ENCODE measurements at places on chromosomes 4 and X. TPM values are rescaled to one million over a fixed set of nuclear protein-coding genes. Genes with fewer than 3 reads are reported as not detected.
A peak's percentile ranks its signal among the peaks of the same experiment; 100 is the strongest.

Gene TCEAL4
- 46.5 TPM for total RNA-seq

DNA sequence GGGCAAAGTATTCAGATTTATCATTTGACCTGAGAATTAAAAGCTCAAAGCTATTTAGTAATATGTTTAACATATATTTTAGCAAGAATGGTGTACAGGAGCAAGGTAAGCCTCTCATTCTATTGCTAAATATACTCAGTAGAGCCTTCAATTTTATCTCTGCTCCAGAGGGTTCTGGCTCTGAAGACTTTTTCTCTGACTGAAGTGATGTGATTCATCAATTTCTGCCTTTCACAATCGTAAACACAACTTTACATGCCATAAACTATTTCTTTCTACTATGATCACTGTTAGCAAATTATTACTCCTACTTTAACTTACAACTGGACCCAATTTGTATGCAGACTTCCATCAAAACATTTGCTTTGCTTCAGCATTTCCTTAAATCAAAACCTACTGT, 315.0 kb upstream of the NDST4 start:
- no peak overlapping the region for H3K4me3 ChIP-seq
- no peaks in the 10 kb centered on the region for H3K27me3 ChIP-seq
- DNase-seq: no peak
- H3K27ac ChIP-seq: no peak overlapping the region
- H3K4me1 ChIP-seq: no peaks in the 10 kb centered on the region

DNA sequence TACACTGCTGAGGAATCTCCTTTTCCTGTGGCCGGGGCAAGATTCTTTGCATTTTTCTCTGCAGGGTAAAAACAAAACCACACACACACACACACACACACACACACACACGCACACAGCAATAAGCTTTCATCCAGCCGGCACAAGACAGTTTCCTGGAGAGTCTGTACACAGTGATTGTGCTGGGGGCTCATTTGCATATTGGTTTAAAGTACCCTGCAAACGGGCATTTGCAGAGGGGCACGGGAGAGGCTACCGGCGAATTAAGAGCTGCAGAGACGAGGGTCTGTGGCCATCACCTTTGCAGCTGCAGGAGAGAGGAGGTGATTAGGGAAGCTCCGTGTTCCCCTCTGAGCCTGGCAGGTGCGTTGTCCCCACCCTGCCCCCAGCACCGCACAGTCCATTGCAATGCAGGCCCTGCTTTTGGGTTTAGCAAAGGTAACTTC, 219.9 kb downstream of the SHOX start:
- H3K4me3 ChIP-seq: no peak overlapping the region
- H3K4me1 ChIP-seq: peaks cover 16% of the 10 kb centered on the region

Gene IKBKG
- total RNA-seq: 20.3 TPM

GRCh38 chrX:130170752-130171445, 863 bp upstream of the RAB33A start:
- H3K4me1 ChIP-seq: peaks cover 42% of the 10 kb centered on the region
- peak overlapping the region; percentile 97 for H3K4me3 ChIP-seq
- H3K27ac ChIP-seq: peak overlapping the region; percentile 98
- H3K27me3 ChIP-seq: no peaks in the 10 kb centered on the region
- peak; percentile 57 for DNase-seq

DNA sequence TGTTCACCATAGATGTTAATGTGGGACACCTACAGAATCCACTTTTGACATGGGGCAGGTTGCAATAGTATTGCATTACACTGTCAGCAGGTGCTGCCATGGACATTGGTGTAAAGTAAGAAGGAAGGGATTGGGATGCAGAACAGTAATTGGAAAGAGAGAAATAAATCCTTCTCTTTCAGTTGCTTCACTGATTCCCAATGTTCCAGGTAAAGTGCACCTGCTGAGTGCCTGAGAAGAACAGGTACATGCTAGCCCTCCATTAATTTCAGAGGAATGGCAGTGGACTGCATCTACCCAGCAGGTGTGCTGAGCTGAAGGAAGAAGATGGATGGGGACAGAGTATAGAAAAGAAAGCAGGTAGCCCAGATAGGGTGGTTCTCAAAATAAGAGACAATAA, 248.5 kb downstream of the TENM3 start:
- H3K4me1 ChIP-seq: peaks cover 19% of the 10 kb centered on the region
- H3K27ac ChIP-seq: no peak overlapping the region
- H3K27me3 ChIP-seq: no peaks in the 10 kb centered on the region
- no peak for DNase-seq
- H3K4me3 ChIP-seq: no peak overlapping the region

Gene LPAR4
- 20.1 TPM for total RNA-seq

- H3K27me3 ChIP-seq: no peaks in the 10 kb centered on the region
- no peaks in the 10 kb centered on the region for H3K4me1 ChIP-seq
Observed at GRCh38 chrX:85140964-85141363, 102.6 kb downstream of the SATL1 start.

Gene CRLF2
- total RNA-seq: not detected

Gene CORIN
- 0.34 TPM for total RNA-seq

GRCh38 chr4:140138428-140138827, 15.6 kb downstream of the MAML3 start:
- no peaks in the 10 kb centered on the region for H3K27me3 ChIP-seq
- H3K27ac ChIP-seq: no peak overlapping the region
- no peak for DNase-seq
- H3K4me3 ChIP-seq: no peak overlapping the region

DNA sequence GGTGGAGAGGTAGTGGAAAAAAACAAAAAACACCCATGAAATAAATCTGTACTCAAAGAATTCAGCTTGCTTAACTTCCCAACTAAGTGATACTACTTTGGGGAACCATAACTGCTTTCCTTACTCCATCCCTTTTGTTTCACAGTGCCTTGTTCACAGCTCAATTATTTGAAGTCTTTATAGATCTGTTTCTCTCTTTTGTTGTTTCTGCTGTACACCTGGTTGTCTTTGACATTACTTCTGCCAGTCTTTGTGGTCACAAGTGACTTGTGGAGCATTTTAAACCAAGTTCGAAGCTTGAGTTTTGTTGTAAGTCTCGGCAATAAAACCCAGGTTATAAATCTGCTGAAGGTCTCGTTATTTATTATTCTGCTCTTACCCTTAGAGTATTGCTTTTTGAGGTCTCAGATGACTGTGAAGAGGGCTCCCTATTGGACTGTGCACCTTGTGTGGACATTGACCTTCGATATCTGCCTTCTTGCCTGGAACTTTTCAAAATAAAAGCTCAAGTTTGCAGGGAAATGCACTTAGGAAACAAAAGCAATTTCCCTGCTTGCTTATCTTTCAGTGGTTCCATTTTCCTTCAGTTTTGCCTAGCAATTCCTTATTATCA, 59.8 kb downstream of the ANK2 start:
- H3K4me3 ChIP-seq: no peak overlapping the region
- H3K4me1 ChIP-seq: peaks cover 42% of the 10 kb centered on the region
- H3K27me3 ChIP-seq: no peaks in the 10 kb centered on the region

DNA sequence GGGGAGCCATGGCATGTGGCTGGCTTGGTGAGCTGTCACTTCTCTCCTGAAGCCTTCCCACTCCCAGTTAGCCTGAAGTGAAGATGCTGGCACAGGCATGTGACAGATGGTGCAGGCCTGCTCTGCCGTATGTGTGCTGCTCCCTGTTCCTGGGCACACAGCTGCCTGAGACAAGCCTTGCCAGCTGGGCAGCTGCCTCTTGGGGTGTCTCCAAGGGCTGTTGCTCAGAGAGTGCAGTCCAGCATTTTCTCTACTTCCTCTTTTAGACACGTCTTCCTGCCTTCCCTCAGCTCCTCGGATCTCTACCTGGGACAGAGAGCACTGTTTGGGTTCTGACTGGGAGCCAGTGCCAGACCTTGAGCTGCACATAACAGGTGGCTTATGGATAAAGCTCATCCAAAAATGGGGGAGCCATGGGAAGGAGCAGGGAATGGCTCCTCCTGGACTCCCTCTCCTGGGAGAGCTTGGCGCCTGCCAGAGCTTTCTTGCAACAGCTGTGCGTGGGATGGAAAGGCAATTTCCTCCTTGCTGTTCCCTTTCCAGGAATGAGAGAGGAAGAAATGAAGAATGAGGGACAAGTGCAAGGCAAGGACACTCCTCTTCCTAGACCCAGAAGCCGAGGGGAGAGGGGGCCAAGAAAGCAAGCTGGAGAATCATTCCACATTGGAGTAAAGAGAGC, 132.9 kb downstream of the MSL3 start:
- no peaks in the 10 kb centered on the region for H3K4me1 ChIP-seq
- no peak for DNase-seq
- no peak overlapping the region for H3K4me3 ChIP-seq

Gene CXorf65
- total RNA-seq: not detected

Gene RTL9
- 0.37 TPM for total RNA-seq

- H3K27me3 ChIP-seq: peaks cover 25% of the 10 kb centered on the region
- DNase-seq: no peak
- H3K4me3 ChIP-seq: no peak overlapping the region
- H3K4me1 ChIP-seq: no peaks in the 10 kb centered on the region
- no peak overlapping the region for H3K27ac ChIP-seq
- H3K36me3 ChIP-seq: peaks cover 5% of the 10 kb centered on the region
Observed at GRCh38 chr4:52045028-52045427, 6.1 kb upstream of the SPATA18 start.

Gene ABCE1
- total RNA-seq: 88.6 TPM

Gene SLITRK2
- total RNA-seq: 8.8 TPM

Gene F8A2
- not detected for total RNA-seq

Gene UGT2A1
- not detected for total RNA-seq

DNA sequence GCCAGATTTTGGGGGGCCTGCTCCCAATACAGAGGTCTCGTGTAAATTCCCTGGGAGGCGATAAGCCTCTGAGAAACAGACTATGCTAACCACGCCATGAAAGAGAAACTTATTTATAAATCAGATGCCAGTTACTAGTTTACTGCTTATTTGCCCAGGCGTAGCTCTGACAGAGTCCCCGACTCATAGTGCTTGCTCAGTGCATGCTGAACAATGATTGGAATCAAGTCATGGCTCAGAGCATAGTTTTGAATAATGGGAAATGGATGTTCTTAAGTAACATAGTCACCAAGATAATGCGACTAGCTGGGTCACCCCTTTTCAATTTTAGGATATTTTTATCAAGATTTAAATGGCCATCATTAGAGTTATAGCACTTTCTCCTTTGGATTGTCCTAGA, 39.9 kb downstream of the HTT start:
- H3K27me3 ChIP-seq: no peaks in the 10 kb centered on the region
- no peak overlapping the region for H3K4me3 ChIP-seq
- peaks cover 10% of the 10 kb centered on the region for H3K36me3 ChIP-seq
- no peak overlapping the region for H3K27ac ChIP-seq

Gene PHOX2B
- total RNA-seq: 28.4 TPM
